ENCODE measurements at places on chromosomes 11 and 22. TPM values are rescaled to one million over a fixed set of nuclear protein-coding genes. Genes with fewer than 3 reads are reported as not detected.

Gene CASP5
- total RNA-seq, result not detected

Gene KCNK7
- 2.3 TPM for total RNA-seq

DNA sequence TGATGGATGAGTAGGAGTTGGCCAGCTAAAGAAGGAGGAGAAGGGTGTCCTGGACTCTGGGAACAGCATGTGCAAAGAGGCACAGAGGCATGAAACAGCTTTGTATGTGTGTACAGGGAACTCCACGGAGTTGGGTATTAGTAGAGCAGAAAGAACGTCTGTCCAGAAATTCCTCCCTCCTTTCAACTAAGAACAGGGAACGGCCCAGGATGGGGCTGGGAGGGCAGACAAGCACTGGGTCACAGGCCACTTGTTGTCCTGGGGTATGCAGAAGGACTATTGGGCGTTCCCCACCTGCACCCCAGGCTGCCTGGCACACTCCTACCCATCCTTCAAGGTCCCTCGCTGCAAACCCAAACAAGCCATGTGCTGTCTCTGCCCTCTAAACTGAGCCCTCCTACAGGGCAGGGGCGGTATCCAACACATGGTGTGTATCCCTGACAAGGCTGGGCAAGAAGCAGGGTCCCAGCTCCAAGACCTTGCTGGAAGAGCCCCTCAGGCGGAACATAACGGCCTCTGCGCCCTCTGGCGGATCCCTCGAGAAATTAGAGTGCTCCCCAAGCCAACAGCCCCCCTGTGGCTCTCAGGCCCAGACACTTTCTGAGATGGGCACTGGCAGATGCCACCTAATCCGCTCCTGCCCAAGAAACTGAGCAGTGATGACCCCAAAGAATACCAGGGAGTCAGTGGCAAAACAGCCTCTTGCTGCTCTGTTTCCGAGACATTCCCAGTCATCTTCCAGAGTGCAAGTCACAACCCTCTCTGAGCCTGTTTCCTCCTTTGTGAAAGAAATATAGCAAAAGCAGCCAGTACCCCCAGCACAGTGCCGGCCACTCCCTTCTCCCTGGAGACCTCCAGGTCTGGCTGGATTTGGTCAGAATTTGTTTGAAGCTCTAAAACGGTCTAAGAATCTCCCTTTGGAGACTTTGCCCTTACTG lies 1.6 kb upstream of the ELFN2 start:
- peaks cover 35% of the 10 kb centered on the region for H3K27me3 ChIP-seq
- H3K4me3 ChIP-seq, result no peak overlapping the region
- DNase-seq, result peak; percentile 72
- H3K36me3 ChIP-seq, result no peaks in the 10 kb centered on the region

DNA sequence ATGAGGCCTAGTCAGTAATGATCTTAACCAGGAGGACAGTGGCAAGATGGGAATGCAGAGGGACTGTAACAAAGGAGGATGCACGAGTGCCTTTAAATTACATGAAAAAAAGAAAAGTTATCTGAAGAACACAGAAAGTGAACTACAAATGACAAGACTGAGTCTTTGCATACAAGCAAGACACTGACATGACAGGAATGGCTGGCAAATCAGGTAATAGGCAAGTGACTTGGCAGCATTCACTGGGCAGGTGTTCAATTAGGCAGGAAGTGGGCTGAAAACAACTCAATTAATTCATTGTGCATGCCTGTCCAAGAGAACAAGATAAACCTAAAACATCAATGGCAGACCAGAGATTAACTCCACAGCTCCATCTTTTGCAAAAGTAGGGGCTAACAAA lies 24.0 kb downstream of the SMCO4 start:
- H3K27ac ChIP-seq, result no peak overlapping the region
- H3K36me3 ChIP-seq, result no peaks in the 10 kb centered on the region
- no peaks in the 10 kb centered on the region for H3K27me3 ChIP-seq
- H3K4me3 ChIP-seq, result no peak overlapping the region
- H3K4me1 ChIP-seq, result peaks cover 5% of the 10 kb centered on the region

GRCh38 chr11:68857037-68857586 lies 15.4 kb upstream of the CPT1A start:
- peaks cover 10% of the 10 kb centered on the region for H3K27me3 ChIP-seq
- no peak for DNase-seq
- H3K27ac ChIP-seq, result no peak overlapping the region
- no peak overlapping the region for H3K4me3 ChIP-seq
- H3K4me1 ChIP-seq, result peaks cover 8% of the 10 kb centered on the region
- H3K36me3 ChIP-seq, result no peaks in the 10 kb centered on the region

Gene SCUBE2
- total RNA-seq, result 1.1 TPM

DNA sequence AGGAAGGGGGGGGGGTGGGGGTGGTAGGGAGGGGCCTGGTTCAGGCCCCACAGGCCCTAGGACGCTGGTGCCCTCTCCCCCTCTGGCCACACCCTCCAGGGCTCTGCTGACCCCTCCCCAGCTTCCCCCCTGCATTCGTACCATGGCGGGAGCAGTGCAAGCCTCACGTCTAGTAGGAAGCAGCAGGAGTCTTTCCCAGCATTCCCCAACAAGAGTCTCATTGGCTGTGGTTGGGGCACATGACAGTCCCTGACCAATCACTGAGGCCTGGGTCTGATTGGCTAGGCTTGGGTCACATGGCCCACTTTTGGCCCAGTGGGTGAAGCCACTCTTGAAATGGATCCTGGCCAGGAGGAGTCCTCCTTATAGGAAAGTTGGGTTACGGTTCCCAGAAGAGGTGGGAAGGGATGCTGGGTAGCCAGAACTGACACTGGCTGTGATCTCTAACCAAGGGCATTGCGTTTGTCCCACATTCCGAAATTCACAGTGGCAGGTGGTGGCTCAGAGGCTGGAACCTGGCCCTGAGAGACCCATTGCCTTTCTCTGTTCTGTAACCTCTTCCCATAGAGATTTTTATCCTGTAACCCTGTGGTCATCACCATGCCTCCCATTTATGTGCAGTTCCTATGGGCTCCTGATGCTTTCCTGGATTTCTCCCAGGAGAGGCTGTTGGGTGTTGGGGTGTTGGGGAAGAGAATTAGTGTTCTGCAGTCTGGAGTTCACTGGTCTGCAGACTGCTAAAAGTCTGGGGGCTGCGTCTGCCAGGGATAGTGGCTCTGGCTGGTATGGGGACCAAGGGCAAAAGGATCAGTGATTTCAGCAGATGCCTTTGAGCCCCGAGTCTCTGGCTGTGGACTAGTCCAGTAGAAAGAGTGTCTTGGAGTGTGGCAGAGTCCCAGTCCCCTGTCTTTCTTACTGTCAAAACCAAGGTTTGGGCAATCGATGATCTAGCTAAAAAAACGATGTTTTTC lies 58.9 kb upstream of the MYEOV start:
- H3K4me3 ChIP-seq, result no peak overlapping the region
- DNase-seq, result no peak
- no peaks in the 10 kb centered on the region for H3K4me1 ChIP-seq
- H3K27me3 ChIP-seq, result no peaks in the 10 kb centered on the region
- H3K27ac ChIP-seq, result no peak overlapping the region

Gene MMP27
- not detected for total RNA-seq

Gene UCP3
- 3.6 TPM for total RNA-seq

GRCh38 chr22:19057539-19057938 lies 64.7 kb downstream of the DGCR2 start:
- no peaks in the 10 kb centered on the region for H3K27me3 ChIP-seq
- DNase-seq, result no peak
- no peak overlapping the region for H3K4me3 ChIP-seq
- no peaks in the 10 kb centered on the region for H3K4me1 ChIP-seq
- no peak overlapping the region for H3K27ac ChIP-seq
- peaks cover 15% of the 10 kb centered on the region for H3K36me3 ChIP-seq

Gene CD151
- 123 TPM for total RNA-seq

GRCh38 chr11:33598426-33599069 lies 102.1 kb downstream of the C11orf91 start:
- no peak overlapping the region for H3K4me3 ChIP-seq
- DNase-seq, result peak; percentile 21
- H3K4me1 ChIP-seq, result no peaks in the 10 kb centered on the region

GRCh38 chr11:119795690-119796089 lies 66.7 kb upstream of the NECTIN1 start:
- H3K27ac ChIP-seq, result no peak overlapping the region
- DNase-seq, result no peak
- H3K4me3 ChIP-seq, result no peak overlapping the region
- H3K27me3 ChIP-seq, result peaks cover 3% of the 10 kb centered on the region
- H3K4me1 ChIP-seq, result peaks cover 14% of the 10 kb centered on the region

DNA sequence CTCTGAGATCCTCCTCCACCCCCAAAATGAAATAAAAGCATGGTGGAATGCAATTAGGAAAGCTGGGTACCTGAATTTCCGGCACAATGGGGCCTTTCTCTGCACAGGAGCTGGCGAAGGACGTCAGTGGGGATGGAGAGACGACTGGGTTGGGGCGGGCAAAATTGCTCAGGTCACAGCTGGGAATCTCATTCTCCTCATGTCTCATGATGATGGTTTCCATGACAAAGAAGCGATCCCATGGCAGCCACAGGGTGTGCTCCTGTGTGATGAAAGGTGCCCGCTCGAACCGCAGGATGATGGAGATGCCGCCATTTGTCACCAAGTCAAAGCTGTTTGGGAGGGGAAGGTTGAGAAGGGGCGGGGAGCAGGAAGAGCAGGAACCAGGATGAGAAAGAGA lies 157.6 kb upstream of the NARS2 start:
- peaks cover 31% of the 10 kb centered on the region for H3K27me3 ChIP-seq
- no peak overlapping the region for H3K4me3 ChIP-seq
- H3K4me1 ChIP-seq, result no peaks in the 10 kb centered on the region
- no peak for DNase-seq
- no peaks in the 10 kb centered on the region for H3K36me3 ChIP-seq

DNA sequence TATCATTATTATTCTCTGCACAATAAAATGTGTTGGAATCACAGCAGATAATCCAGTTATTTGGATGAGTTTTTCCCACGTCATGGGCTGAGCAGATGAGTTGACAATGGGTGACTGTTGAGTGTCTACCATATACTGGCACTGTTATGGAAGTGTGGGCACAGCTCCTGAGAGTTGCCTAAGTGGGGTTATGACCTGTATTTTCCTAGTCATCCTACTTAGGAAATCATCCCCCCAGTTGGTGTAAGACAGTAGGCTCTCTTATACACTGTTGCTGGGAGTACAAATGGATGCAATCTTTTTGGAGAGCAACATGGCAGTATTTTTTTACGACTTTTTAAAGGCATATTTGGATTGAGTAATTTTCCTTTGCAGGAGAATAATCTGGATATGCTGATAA lies 66.4 kb downstream of the TRAF6 start:
- no peak overlapping the region for H3K4me3 ChIP-seq
- H3K36me3 ChIP-seq, result peaks cover 4% of the 10 kb centered on the region
- H3K4me1 ChIP-seq, result peaks cover 6% of the 10 kb centered on the region
- H3K27me3 ChIP-seq, result no peaks in the 10 kb centered on the region
- no peak for DNase-seq
- no peak overlapping the region for H3K27ac ChIP-seq

GRCh38 chr11:134293119-134294113 lies 17.2 kb downstream of the GLB1L3 start:
- no peaks in the 10 kb centered on the region for H3K36me3 ChIP-seq
- H3K27ac ChIP-seq, result no peak overlapping the region
- no peak for DNase-seq

Gene SLC43A3
- total RNA-seq, result 142 TPM

Gene TMEM191B
- total RNA-seq, result not detected

DNA sequence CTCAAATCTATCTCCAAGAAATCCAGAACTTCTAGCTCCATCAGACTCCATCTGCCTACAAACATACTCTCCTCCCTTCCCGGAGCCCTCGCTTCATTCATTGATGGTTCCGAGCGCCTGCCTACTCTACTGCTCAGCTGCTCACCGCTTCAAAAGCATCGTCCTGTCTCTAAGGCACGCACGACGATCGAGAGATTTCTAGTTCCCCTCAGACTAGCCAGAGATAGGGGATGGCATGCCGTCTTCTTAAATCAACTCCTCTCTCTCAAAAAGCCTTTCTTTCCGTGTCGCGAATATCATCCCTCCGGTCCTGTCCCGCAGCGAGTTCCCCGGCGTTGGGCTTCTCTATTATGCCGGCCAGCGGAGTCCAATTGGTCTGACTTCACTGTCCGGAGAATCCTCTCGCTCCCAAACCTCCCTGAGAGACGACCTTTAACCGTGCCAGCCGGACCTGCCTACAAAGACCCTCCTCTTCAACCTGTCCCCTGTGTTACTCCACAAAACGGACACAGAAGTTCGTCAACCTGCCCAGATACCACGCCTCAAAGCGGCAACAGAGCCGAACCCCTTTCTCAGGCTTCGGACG lies 592 bp downstream of the EEF1G start:
- no peaks in the 10 kb centered on the region for H3K27me3 ChIP-seq
- peak; percentile 37 for DNase-seq
- peaks cover 31% of the 10 kb centered on the region for H3K4me1 ChIP-seq
- peak overlapping the region; percentile 83 for H3K27ac ChIP-seq

Gene CASP4
- total RNA-seq, result 92.7 TPM

- no peaks in the 10 kb centered on the region for H3K36me3 ChIP-seq
- no peaks in the 10 kb centered on the region for H3K4me1 ChIP-seq
- H3K4me3 ChIP-seq, result no peak within 1 kb of the TSS
- H3K27ac ChIP-seq, result no peak within 1 kb of the TSS
- H3K27me3 ChIP-seq, result peaks cover 54% of the 10 kb centered on the region
- DNase-seq, result no peak
Measured at GRCh38 chr22:36913427-36914389, at the start of gene CSF2RB. Gene CSF2RB, plus strand, starts transcription at chr22:36913628. Its CDS starts 8,580 bp downstream, at chr22:36922208.

Gene DDTL
- total RNA-seq, result not detected

GRCh38 chr11:94638902-94639373 lies 71.8 kb downstream of the PIWIL4 start:
- no peak overlapping the region for H3K4me3 ChIP-seq
- DNase-seq, result no peak
- no peaks in the 10 kb centered on the region for H3K4me1 ChIP-seq

DNA sequence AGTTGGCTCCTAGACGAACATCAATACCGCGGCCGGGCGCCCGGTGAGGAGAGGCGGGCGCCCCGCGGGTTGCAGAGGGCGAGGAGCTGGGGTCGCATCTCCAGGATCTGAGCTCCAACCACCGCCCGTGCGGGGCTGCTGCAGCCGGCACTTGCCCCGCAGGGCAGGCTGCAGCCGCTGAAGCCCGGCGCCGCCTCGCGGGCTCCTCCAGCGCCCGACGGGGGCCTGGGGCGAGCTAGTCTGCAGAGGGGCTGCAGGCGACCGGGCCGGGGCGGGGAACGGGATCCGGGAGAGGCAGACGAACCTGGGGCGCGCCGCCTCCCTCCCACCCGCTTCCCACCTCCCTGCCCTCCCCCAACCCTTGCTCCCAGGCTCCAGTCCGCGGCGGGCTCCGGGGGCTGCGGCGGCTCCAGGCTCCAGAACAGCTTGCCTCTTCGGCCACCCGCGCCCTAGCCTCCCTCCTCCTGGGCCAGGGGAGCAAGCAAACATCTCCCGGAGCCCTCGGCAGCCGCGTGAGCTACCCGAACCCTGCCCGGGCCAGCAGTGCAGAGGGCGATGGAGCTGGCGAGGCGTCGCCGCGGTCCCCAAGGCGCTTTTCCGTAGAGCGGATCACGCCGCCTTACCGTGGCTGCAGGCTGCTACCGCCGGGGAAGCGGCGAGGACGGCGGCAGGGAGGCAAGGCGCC lies 802 bp downstream of the TENM4 start:
- peak; percentile 26 for DNase-seq
- H3K4me3 ChIP-seq, result peak overlapping the region; percentile 37
- no peaks in the 10 kb centered on the region for H3K36me3 ChIP-seq

Gene MS4A6A
- total RNA-seq, result not detected
